GM03348 (cell line): ENCODE measurements at places on chromosomes 11 and 22.

- DNase-seq: no peak
Observed at GRCh38 chr22:17824457-17824856, 50.2 kb upstream of the BID start.

DNA sequence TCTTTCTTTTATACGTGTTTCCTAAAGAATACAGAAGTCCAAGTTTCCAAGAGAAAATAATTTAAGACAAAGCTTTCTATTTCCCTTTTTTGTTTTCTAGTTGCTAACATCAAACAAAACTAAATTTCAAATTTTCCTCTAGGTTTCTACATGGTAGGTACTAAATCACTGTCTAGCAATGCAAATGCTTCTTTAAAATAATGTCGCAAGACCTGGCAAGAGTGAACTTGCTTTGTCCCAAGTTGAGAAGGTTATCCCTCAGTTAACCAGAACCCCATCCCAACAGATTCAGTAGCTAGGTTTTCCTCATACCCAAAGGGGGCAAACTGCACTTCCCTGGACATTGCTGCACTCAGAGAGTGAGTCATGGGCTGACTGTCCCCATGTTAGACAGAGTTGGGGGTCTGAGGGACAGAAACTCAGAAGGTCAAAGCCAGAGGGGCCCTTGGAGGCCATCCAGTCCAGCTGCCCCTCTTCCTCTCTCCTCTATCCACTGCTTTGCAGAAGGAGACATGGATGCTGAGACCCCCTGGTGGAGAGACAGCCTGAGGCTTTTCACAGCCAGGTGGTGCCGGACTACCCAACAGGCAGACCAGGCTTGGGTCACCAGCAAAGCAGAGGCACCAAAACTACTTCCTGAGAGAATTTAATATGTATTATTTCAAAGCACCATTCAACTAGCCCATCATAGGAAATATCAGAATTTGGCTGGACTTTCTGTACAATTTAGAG lies 23.1 kb downstream of the OR2AT4 start:
- no peak for DNase-seq

- DNase-seq: no peak
Observed at GRCh38 chr11:122691549-122692150, 36.1 kb downstream of the UBASH3B start.

GRCh38 chr22:46848197-46848596 lies 85.7 kb downstream of the TBC1D22A start:
- no peak for DNase-seq

- DNase-seq: no peak
Observed at GRCh38 chr11:2701898-2702434, 2.2 kb upstream of the KCNQ1OT1 start.
